ENCODE measurements at places on chromosomes 13 and 19.

DNA sequence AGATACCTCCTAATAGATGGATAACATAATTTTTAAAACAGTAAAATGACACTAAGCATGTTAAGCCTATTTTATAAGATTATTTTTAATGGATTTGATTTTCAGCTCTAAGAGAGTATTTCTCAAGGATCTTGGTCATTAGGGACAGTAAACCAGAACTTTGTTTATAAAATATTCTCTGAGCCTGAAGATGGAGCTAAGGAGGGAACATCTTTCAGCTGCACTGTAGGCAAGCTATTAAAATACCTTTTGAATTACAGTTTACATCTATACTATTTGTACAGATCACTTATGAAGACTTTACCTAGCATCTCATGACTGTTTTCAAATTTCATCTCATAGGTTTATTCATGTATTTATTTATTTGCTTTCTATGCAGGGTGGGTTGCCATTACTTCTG is 345.3 kb downstream of the MYO16 start:
- no peak for DNase-seq

GRCh38 chr13:44196196-44196751 is 177.3 kb upstream of the SERP2 start:
- no peak for DNase-seq

GRCh38 chr13:106526738-106527444 is 8.6 kb downstream of the EFNB2 start:
- DNase-seq = no peak

GRCh38 chr19:13172346-13173138 is 22.3 kb downstream of the IER2 start:
- DNase-seq = peak; percentile 62

- no peak for DNase-seq
These were observed 460 bp downstream of the KMT5C start for GRCh38 chr19:55339889-55340783.

GRCh38 chr19:46107371-46107770 is 17.1 kb downstream of the IGFL3 start:
- DNase-seq = no peak

- DNase-seq = no peak
These were observed 463 bp upstream of the POMP start for GRCh38 chr13:28658539-28658795.

DNA sequence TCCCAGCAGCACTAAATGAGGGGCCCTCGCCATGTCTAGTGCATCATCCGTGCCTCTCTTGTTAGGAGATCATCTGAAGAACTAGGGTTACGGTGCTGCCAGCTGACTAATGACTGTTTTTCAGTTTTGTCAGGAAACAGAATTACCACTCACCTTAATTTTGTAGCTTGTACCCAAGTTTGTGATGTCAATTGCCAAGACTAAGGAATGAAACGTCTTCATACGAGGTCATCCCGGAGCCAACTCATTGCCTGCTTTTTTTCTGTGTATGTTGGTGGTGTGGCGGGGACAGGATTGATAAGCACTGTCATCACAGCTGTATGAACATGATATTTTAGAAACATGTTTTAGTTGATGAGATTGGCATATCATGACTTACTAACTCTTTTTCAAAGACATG is 100.6 kb downstream of the TNFRSF19 start:
- no peak for DNase-seq

DNA sequence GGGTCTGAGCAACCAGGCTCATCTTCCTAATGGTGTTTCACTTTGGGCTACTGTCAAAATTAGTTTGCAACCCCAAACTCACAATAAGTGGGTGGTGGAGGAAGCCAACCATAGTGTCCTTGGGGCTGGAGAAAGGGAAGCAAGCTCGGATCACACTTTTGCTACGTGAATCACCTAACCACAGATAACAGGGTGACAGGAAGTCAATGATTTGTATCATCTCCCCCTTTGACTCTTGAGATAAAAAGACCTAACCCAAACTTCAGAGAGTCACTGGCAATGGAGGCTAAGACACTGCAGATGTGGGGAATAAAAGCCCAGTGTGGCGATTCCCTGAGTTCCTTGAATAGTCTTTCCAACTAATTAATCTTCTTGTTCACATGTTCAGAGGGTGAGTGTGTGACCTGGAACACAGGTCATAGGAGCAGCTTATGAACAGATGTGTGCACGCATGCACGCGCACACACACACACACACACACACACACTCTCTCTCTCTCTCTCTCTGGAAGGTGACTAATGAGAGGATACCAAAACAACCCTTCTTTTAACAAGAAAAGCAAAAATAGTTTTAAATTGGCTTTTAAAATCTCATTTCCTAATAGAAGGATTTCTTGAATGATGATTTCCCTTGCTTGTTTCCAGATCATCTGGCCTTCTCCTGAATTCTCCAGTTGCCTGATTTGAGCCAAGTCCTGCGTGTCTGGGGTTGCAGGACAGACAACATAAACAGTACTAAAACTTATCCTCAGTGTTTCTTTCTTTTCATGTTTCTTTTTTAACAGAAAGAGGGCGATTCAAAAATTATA is 21.2 kb upstream of the DOCK9 start:
- DNase-seq = no peak

DNA sequence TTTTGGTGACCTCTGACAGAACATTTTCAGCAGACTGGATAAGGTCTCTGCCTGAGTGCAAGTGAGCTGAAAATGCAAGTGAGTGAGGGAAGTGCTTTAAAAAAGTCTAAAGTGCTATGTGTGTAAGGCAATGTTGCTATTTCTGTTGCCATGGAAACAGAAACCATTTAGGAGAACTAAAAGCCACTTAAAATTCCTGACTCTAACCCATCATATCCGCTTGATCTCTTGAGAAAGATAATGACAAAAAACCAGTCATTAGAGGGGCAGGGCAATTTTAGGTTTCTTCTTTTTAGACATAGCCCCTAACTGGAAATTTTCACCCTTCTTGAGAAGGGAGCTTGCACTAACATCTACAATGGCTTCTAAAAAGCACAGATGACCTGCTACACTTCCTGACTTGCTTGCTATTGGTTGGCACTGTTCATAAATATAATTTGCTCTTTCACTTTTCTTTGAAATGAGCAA is at the start of gene CYSLTR2:
Gene CYSLTR2, plus strand, starts transcription at position 458 of the 468 bp plus-strand sequence. CDS start 52,889 bp downstream, outside the sequence.
- DNase-seq = no peak

GRCh38 chr13:50955798-50956197 is 46.2 kb downstream of the RNASEH2B start:
- no peak for DNase-seq

GRCh38 chr13:59203855-59204254 is 959.9 kb downstream of the DIAPH3 start:
- DNase-seq = no peak

DNA sequence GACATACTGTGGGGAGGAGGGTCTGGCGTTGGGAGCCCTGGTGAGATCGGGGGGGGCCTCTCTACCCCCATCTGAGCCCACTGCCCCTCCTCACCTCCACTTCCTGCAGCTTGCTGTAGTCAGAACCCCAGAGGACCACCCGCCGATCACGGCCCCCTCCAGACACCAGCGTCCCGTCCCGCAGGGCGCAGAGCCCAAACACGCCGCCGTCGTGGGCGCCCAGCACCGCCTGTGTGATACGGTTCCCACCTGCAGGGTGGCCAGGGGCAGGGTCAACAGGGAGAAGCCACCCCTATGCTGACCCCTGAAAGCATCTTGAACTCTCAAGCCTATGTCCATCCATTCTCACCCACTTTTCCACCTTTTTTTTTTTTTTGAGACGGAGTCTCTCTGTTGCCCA is 17.8 kb downstream of the EML2 start:
- DNase-seq = no peak

- no peak for DNase-seq
These were observed 482.1 kb downstream of the LIG4 start for GRCh38 chr13:107733276-107733675.
